ENCODE measurements at places on chromosomes 16 and 17.

DNA sequence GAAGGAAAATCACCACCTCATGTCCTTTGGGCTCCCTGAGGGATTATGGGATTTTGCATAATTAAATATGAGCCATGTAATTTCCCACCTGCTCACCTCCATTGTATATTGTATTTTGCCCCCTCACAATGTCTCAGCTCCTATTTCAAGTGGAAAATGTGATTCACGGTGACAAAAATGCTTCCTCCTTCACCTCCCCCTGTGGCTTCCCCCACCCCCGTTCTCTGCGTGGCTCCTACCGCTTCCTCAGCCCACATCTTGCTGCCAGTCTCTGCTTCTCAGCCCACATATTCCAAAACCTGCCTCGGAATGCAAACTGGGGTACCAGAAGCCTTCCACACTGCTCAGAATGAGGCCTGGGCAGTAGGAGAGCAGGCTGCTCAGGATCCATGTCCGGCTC lies 394.5 kb upstream of the C16orf82 start:
- no peak for DNase-seq

DNA sequence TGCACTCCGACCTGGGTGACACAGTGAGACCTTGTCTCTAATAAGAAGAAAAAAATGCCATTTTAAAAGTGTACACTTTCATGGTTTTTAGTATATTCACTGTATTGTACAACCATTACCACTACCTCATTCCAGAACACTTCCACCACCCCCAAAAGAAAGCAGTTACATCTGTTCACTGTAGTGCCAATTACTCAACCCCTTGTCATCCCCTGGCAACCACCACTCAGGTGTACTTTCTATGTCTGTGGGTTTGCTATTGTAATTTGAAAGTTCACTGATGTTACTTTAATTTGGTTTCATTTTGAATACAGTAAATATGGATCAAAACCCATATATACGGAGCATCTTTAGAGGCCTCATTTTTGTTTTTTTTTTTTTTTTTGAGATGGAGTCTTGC lies 6.1 kb downstream of the ZG16 start:
- no peak for DNase-seq

DNA sequence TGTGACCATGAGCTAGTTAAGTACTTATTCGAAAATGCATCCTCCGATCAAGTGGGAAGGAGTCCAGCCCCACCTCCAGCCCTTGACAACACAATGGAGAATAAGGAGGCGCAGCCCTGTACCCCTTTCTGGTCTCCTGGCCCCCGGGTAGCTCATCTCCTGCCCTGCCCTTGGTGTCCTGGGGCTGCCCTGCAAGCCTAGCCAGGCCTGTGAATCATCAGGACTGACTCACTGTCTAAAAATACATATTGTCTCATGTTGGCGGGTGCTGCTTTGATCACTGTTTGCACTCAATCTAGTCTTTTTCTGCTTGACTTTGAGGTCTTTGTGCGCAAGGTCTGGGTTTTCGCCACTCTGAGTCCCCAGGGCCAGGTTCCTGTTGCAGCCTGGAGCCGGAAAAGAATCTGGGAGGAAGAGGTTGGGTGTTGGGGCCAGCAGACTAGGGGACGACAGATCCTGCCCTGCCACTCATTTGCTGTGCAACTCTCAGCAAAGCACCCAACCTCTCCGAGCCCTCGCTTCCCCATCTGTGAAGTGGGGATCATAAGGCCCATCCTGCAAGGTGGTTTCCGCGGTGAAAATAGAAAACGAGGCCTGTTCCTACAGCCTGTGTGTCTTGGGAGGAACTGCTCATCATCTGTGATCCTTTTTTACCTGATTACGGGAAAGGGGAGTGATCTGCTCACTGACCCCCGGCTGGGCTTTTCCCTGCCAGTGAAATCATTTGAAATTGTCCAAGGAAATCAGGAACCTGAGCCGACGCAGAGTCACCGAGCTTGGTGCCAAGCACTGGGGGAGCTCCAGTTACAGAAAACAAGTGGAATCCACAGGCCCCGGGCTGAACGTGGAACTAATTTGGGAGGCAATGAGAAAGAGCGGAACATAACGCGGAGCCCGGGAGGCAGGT lies 230.4 kb downstream of the PARN start:
- no peak for DNase-seq

GRCh38 chr17:64217249-64217691 lies 45.8 kb downstream of the TEX2 start:
- no peak for DNase-seq

- no peak for DNase-seq
These were observed 4.0 kb downstream of the BHLHA9 start for GRCh38 chr17:1274245-1274608.

GRCh38 chr17:15501282-15501681 lies 33.9 kb upstream of the CDRT4 start:
- no peak for DNase-seq

GRCh38 chr16:1020091-1020399 lies 38.5 kb downstream of the SOX8 start:
- DNase-seq = no peak

GRCh38 chr17:15048381-15048780 lies 216.7 kb downstream of the PMP22 start:
- no peak for DNase-seq

GRCh38 chr16:2819939-2820835 lies 3.1 kb downstream of the PRSS21 start:
- DNase-seq = no peak

DNA sequence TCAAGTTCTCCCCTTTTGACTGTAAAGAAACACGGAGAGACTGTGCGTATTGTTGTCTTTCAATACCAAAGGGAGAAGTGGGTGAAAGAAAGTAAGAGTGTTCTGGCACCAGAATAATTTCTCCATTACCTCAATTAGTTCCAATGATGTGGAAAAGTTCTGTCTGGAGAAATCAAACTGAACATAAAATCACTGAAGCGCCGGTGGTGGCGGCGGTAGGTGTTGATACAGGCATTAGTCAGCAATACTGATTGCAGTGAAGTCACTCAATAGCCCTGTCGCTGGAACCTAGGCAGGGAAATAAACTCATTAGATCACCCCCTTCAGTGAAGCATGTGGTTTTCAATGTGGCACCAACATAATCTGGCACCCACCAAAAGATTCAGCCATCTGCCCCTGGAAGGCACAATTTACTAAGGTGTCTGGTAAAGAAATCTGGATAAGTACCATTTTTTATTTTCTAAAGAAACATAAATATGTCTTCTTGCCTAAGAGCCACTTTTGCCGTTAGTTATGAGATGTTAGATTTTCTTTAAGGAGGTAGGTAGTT lies 274.2 kb upstream of the SOX9 start:
- no peak for DNase-seq

- DNase-seq = no peak
These were observed 115.1 kb downstream of the PPM1E start for GRCh38 chr17:58870747-58871146.

DNA sequence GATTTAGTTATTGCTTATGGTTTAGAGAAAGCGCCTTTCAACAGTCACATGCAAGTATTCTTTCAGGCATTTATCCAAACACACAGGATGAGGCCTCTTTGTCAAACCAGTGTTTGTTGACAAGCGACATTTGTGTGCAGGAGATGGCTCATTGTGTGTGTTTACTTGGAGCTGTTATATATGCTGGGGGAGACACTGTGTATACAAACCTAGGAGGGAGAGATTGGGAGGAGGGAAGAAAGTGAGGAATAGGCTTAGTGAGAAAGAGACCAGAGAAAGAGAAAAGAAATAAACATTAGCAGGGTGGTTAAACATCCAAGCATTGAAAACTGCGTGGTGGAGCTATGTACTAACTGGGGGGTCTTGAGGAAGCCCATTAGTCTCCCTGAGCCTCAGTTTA lies 437.6 kb downstream of the MAF start:
- no peak for DNase-seq

- no peak for DNase-seq
These were observed 17.7 kb downstream of the ATP6V0A1 start for GRCh38 chr17:42476411-42476810.

DNA sequence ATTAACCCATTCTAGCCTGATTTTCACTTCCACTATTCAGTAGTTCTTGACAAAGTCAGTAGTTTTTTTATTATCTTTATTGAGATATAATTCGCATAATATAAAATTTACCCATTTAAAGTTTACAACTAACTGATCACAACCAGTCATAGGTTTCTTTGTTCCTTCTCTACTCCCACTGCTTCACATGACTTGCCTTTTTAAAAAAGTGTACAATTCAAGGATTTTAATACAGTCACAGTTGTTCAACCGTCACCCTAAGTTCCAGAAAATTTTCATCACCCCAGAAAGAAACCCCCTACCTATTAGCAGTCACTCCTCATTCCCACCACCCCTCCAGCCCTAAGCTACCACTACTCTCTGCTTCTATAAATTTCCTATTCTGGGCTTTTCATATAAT lies 162.5 kb downstream of the TRIM37 start:
- DNase-seq = no peak

GRCh38 chr17:35257208-35257659 lies 14.4 kb downstream of the SLFN5 start:
- no peak for DNase-seq

DNA sequence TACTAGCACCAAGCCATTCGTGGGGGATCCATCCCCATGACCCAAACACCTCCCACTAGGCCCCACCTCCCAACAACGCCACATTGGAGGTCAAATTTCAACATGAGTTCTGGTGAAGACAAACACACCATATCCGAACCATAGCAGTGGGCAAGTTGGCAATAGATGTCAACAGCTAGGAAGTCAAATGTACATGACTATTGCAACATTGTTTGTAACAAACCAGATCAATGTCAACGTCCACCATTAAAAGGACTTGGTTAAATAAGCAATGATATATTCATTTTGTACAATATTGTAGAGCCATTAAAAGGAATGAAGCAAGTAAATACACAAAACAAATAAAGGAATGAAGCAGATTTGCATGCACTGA lies 26.5 kb upstream of the CIITA start:
- DNase-seq = no peak

GRCh38 chr16:51545951-51546350 lies 394.9 kb upstream of the SALL1 start:
- DNase-seq = no peak

GRCh38 chr17:74759941-74760340 lies 11.5 kb downstream of the NHERF1 start:
- no peak for DNase-seq

DNA sequence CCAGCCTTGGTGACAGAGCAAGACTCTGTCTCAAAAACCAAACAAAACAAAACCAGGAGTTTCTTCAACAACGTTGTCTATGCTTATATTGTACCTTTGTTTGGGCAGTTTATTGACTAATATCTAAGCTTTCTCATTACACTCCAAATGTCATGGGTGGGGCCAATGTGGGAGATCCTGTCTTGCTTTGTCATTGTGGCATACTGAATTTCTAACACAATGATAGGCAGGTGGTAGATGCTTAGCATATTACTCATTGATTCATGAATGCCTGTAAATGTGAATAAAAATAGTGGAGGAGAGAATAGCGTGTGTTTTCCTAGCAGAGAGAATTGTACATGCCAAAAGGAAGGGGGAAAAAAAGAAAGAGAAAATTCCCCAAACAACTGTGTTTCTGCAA lies 802.5 kb upstream of the EEF2KMT start:
- no peak for DNase-seq

DNA sequence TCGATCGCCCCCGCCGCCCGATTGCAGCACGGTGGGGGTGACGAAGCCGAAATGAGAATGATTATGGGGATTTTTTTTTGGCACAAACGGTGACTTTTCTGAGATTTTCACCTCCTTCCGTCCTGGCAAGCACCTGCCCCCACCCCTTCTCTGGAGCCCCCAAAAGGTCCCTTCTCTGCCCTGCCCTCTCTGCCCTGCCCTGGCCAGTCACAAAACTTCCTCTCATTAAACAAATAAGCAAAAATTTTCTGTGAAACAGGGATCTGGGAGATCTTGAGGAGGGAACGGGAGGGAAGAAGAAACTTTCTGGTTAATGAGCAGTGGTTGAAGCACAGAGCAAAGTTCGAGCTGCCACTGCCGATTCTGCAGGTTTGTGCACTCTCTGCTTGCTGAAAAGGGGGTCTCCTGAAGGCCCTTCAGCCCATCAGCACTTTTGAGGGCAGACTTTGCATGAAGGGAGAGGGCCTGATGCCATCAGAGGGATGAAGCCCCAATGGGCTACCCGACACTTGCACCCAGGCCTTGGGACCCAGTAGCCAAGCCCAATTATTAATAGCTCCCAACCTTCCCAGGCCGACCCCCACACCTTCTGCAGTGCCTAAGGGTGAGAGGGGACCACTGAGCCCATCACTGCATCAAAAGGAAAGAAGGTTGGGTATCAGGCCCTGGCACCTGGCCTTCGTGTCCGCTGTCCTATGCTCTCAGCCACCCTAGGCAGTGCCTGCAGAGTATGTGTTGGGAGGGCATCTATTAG lies 1.0 kb upstream of the HOXB8 start:
- no peak for DNase-seq

DNA sequence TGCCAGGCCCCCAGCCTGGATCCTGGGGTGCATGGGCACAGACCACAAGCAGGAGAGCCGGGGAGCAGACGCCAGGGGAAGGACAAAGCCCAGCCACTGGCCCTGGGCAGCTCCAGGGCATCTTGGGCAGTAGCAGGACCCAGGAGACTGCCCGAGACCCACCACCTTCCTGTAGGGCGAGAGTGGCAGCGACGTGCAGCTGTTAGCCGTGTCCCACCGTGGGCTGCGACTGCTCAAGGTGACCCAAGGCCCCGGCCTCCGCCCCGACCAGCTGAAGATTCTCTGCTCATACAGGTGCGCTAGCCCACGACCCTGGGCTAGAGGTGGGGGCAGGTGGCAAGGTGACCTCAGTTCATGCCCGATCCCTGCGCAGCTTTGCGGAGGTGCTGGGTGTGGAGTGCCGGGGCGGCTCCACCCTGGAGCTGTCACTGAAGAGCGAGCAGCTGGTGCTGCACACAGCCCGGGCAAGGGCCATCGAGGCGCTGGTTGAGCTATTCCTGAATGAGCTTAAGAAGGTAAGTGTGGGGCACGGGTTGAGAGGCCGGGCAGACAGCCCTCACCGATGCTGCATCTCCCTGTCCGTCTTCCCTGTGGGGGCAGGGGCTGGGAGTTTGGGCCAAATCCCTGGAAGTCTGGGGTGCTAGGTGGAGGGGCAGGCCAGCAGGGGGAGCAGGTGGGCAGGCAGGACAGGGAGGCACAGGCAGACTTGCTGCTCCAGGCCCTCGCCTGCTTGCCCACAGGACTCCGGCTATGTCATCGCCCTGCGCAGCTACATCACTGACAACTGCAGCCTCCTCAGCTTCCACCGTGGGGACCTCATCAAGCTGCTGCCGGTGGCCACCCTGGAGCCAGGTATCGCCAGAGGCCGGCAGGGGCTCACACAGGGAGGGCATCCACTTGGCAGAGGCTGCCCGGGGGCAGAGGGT lies 13.5 kb upstream of the SMIM5 start:
- DNase-seq = no peak

DNA sequence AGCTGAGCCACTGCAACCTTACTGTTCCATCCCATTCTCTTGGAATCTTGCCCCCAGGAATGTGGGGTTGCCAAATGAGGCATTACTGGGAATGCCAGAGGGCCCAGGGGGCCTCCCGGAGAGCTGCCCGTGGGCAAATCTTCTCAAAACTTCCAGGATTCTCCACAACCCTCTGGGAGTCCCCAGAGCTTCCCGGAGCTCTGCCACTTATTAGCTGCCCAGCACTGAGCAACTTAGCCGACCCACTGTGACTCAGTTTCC lies 306.0 kb downstream of the FOXL1 start:
- DNase-seq = no peak

All from stimulated activated CD8-positive, alpha-beta memory T cell treated with anti-CD3 and anti-CD28 coated beads, Interleukin-2, amount 100 ng/mL, for 1 hour (primary cell).